Kasumi-1 (cell line): ENCODE measurements at places on chromosomes 5 and 9.

GRCh38 chr9:87184956-87185642 lies 237.8 kb upstream of the GAS1 start:
- no peak for DNase-seq

GRCh38 chr9:124366476-124367220 lies 48.6 kb downstream of the PSMB7 start:
- no peak for DNase-seq

DNA sequence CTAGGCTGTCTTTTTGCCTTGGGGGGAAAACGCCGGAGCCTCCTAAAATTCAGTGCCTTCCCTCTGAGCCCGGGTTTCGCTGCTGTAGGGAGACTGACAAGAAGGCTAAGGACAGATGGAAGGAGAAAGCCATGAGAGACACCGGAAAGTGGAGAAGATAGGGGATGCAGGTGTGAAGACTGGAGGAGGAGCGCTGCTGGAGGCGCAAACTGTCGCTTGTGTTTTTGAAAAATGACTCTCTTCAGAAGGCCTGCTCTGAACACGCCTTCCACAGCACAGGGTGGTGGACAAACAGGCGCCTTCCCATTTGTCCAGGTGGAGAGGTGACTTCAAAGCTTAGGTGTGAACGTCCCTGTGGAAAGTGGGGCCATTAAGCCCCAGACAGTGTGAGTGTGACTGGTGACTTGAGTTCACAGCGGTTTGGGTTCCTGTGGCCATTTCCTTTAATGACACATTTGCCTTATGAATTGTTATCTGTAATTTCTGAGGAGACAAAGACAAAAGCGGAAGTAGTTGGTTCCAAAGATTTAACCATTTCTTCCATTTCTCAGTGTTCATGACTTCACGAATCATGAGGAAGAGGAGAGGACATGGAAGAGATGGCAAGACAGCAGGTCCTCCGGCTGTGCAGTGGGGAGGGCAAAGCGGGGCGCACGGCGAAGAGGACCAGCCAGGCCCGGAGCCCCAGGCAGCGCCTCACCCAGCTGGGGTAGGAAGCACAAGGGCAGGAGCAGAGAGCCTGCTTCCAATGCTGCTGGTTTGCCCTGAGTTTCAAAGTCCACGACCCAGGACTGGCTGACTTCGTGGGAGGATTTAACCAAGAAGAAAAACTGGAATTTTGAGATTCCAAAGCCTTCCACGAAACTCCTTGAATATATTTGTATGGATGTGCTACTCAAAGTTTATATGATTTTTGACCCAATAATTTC lies 27.8 kb upstream of the SEMA4D start:
- peak; percentile 63 for DNase-seq

- DNase-seq: no peak
Observed at GRCh38 chr9:133566382-133566781, 31.9 kb downstream of the ADAMTSL2 start.

GRCh38 chr5:100108883-100109282 lies 426.3 kb upstream of the FAM174A start:
- DNase-seq: no peak
